ENCODE measurements at places on chromosomes 1 and 21.

GRCh38 chr1:34681480-34682451 lies 73.1 kb upstream of the GJB5 start:
- DNase-seq, result peak; percentile 2

DNA sequence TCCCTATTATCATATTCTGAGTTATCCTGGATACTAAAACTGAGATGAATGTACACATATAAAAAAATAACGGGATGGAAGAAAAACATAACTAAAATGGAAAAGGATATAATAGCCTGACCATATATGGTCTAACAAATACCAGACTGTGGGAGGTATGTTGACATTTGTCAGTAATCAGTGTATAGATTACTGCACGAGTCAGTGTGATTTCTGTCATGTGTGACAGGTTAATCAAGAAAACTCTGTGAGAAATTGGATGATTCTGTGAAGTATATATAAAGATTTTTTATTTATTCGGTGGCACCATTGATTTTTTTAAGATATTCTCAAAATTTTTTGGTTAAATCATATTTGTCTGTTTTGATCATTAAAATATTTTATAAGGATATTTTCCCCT lies 547.3 kb upstream of the B3GALT2 start:
- DNase-seq, result no peak

DNA sequence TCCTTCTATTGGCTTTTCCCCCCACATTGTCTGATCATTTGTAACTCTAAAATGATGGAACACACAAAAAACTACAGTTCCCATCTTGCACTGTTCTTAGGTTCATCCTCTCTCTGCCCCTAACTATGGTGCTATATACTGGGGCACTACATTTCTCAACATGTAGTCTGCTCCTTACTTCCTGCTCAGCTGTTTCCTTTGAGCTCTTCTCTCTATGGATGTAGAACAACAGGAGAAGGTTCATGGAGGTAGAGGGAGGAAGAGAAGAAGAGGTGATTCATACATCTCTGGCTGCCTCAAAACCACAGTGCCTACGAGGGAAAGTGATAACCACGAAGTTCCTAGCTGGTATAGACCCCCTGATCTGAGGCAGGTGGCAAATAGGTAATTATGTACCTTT lies 7.0 kb upstream of the C1orf146 start:
- no peak for DNase-seq

GRCh38 chr1:156357977-156358376 lies 11.0 kb upstream of the RHBG start:
- no peak for DNase-seq

DNA sequence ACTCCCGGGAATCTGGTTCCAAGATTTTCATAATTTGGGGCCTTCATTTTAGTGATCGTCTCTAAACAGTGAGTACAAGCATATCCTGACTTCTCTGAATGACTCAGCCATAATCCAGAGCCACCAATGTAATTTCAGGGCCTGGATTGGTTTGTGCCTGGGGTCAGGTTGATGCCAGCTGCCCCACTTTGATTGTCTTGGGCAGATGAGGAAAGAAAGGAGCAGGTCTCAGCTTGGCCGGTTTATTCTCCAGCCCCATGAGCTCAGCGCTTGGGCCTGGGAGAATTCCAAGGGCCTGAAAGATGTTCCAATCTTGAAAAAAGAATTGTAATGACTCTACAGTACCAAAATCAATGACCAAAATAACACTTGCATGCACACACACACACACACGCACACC lies 71.2 kb upstream of the ECE1 start:
- no peak for DNase-seq

GRCh38 chr1:91790392-91790791 lies 95.6 kb downstream of the TGFBR3 start:
- no peak for DNase-seq

DNA sequence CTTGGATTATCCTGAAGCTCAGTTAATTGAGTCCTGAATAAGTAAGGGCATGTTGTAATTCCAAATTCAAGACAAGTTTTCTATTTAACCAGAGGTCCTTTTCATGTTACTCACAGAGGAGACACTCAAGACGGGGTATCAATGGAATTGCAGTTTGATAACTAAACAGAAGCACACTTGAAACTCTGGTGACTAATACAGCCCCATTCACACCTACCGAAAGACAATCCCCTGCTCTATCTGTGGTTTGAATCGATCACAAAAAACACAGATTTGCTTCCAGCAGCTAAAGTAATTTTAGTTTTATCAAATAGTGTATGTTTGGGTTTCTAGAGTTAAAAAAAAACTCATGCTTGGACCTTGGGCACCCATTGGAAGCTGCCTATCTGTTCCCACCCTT lies 60.4 kb downstream of the TEX35 start:
- DNase-seq, result no peak

DNA sequence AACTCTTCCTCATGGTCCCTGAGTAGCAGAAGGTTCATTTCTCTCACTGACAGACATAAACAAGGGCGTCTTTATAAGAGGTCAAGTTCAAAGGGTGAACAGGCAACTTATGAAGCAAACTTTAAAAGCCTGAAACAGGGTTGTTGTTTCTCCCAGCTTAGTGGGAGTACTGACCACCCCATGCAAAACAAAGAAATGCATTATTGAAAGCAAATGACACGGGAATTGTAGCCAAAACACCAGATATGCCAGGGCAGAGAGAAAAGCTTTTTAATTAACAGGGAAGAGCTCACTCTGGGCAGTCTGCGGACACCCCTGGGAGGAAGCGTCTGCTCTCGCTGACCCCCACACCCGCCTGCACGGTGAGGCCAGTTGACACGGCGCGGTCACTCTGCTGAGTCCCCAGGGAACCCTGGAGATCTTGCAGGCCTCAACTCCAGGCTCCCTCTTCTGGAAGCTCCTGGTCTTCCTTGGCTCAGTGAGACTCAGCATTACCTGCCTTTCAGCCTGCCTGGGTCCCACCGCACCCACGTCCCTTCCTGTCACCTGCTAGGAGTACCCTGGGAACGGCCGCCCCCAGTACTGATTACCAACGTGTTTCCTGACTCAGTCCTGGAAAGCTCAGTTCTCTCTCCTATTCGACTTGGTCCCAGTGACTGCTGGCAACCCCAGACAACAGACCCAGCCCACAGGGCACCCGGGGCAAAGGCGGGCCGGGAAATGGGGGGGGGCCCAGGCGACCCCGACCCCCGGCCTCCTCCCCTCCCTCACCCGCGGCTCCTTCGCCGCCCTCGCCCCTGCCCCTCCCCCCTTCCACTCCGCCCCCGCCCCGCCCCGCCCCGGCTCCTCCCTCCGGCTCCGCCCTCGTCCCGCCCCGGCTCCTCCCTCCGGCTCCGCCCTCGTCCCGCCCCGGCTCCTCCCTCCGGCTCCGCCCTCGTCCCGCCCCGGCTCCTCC lies 972 bp downstream of the CFAP410 start:
- DNase-seq, result no peak

- DNase-seq, result no peak
Observed at GRCh38 chr1:71823708-71824305, 458.5 kb downstream of the NEGR1 start.

DNA sequence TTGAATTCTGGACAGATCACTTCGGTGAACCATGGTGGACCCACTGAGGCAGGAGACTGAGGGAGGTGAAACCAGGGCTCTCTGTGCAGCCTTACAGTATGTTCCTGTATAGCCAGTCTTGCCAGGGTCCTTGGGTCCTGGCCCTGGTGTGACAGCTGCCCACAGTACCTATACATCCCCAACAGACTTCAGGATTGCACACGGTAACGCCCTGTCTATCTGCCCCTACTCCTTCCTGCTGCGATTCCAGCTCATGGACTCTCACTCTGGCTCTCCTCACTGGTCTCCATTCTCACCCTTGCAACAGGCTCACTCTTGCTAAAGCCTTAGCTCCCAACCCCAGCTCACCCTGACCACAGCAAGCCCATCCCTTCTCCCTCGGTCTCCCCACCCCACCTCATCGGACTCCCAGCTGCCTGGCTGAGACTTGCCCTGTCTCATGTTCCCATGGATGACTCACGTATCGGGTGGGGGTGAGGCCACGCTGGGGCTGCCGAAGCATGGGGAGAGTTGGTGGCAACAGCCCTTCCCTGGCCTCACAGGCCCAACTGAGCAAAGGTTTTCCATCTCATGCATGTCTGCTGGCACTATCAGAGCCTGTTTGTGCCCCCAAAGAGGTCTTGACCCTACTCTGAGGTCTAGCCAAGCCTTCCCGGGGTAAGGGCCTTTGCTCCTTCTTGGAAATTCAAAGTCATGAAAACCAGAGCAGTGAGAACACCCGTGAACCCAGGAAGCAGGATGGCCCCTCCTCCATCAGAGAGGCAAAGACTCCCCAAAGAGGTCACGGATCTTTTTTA lies 7.1 kb downstream of the PHLDA3 start:
- DNase-seq, result no peak

DNA sequence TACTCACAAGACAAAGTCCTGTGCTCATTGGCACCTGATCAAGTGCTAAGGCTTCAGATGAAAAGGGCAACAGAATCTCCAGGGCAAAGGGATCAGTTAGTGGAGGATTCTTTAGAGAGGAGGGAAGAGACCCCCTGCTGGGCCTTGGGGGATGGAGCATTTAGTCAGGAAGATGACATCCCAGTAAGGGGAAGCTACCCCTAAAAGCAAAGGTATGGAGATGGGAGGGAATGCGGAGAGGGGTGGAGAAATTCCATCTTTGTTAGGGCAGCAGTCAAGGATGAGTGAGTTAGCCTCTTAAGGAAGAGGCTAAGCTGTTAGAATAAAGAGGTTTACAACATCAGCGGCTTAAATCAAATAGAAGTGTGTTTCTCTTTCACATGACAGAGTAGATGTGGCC lies 67.4 kb downstream of the ST6GALNAC3 start:
- DNase-seq, result no peak

- DNase-seq, result no peak
Observed at GRCh38 chr1:57819893-57820292, 396.0 kb upstream of the DAB1 start.

DNA sequence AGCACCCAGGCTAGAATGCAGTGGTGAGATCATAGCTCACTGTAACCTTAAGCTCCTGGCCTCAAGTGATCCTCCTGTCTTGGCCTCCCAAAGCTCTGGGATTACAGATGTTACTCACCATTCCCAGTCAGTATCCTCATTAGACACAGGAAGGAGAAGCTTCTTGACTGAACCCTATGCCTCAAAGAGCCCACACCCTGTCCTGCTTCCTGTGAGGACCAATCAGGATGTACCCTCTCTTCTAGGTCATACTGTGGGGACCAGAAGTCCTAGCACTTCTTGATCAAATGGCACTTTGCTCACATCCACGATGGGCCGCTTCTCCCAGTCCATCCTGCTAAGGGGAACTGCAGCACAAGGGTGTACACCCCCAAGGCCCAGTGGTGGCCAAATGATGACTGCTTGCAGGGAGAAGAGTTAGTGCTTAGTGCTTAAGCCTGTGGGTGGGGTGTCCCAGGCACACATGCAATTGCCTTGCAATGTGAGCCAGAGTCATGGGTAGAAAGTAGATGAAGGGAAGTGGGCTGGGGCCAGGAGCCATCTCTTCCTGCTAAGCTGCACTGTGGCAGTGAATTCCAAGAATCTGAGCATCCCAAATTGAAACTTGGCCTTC lies 9.8 kb downstream of the CD34 start:
- DNase-seq, result no peak

DNA sequence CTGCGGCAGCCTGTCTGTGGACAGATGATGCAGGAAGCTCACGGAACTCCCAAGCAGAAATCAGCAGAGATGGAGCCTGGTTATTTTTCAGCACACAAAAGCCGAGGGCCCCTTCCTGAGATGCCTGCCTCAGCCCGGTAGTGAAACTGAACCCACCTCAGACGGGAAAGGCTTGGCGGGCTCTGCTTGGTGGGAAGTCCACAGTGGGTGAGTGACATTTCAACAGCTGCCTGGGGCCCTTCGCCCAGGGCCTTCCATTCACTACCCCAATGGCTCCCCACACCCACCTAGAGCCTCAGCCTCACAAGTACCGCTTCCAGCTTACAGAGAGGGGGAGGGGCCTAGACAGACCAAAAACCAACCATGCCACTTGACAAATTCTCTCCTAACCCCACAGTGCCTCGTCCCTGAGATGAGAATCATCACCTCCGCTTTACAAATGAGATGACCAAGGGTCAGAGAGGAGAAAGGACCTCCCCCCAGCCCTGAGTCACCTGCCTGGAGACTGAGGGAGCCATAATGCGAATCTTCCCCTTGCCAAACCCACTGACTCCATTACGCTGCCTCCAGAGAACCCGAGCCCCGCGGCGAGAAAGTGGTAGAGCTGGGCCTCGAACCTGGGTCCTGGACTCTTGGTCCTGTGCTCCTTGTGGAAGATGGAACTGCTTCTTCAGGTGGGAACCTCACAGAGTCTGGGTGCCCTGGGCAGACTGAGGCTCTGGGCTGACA lies 3.4 kb upstream of the ECE1 start:
- DNase-seq, result peak; percentile 39

- no peak for DNase-seq
Observed at GRCh38 chr1:48785869-48786268, 9.2 kb upstream of the BEND5 start.

DNA sequence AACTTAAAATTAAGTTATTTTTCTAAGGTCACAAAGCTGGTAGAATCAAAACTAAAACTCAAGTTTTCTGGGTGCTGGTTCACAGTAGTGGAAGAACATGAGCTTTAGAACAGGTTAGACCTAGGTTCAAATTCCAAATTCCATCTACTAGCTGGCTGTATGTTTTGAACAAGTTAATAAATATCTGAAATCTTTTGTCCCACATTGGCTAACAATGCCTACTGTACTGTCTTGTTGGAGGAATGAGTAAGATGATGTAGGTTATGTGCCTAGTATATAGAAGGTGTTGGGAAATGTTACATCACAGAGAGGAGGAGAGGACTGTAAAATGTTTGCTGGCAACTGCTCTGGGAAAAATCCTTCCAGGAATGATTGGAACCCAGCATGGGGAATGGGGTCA lies 14.0 kb upstream of the CD247 start:
- no peak for DNase-seq

DNA sequence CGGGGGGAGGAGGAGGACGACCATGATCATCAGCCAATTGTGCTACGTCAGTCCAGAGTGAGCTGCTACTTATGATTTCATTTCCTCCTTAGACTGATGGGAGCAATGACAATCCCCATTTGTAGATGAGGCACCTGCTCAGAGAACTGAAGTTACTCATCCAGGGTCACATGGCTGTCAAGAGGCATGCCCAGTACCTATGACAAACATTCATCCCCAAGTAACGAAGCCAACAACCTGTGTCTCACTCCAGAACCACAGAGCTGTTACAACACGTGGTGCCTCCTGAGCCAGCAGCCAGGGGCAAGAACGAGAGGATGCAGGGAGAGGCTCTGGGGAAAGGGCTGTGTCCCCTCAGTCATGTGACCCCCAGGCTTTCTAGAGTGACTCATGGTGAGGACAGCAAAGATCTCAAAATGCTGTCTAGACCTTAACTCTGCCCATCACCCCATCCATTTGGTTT lies 93.6 kb downstream of the SIM2 start:
- no peak for DNase-seq

- no peak for DNase-seq
Observed at GRCh38 chr1:208318150-208318734, 74.1 kb upstream of the PLXNA2 start.

DNA sequence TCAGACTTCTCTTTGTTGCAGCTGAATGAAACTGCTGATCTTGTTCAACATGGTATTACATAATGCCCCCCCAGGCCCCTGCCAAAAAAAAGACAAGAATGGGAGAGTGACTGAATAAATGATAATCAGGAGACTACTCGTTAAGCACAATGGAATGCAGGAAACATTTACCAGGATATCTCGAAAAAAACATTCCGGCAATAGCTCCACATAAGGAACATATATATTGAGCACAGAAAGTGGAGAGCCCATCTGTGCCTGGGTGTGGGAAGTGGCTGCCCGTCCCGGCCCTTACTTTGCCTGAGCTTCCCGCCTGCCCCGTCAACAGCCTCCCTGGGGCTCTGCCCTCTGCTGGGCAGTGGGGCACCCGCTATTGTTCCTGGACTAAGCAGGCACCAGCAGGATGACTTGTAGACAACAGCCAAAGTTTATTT lies 13.3 kb downstream of the TRIM11 start:
- DNase-seq, result no peak

GRCh38 chr1:29133861-29134694 lies 10.4 kb upstream of the TMEM200B start:
- no peak for DNase-seq

All from T follicular helper cell (primary cell).